ENCODE measurements at places on chromosomes 2 and 18.

DNA sequence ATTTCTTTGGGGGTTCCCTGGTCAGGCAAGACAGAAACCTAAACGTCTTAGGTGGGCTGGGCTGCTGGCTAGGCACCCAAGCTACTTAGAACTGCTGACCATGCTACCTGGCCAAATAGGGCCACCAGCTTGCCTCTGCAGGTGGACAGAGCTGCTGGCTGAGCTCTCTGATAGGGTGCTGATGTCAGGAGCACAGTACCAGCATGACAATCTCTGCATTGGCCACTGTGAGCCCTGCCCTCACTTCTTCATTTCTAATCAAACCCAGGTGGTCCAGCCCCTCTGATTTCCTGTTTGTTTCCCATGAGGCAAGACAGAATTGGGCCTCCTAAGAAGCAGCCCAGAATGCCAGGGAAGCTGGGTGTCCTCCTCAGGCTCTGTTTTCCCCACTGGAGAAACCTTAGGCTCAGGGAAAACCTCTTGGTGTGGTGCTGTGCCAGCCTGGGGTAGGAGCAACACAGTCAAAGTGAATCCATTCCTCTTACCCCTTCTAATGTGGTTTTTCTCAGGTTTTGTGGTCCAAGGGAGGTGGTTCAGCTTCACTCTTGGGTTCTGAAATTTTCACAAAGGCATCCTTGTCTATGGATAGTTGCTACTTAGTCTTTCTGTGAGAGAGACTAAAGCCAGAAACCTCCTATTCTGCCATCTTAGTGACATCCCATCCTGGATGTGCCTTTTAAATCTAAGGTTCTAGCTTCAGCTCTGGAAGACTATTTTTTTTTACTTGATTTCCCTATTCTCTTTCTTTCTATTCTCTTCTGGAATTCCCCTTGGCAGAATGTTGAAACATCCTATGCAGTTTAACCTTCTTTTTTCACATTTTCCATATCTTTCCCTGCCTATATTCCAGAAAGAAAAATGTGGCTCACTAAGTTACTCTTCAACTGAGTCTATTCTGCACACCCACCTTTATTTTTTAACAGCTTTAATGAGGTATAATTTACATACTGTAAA lies 15.2 kb downstream of the SP100 start:
- DNase-seq = no peak

DNA sequence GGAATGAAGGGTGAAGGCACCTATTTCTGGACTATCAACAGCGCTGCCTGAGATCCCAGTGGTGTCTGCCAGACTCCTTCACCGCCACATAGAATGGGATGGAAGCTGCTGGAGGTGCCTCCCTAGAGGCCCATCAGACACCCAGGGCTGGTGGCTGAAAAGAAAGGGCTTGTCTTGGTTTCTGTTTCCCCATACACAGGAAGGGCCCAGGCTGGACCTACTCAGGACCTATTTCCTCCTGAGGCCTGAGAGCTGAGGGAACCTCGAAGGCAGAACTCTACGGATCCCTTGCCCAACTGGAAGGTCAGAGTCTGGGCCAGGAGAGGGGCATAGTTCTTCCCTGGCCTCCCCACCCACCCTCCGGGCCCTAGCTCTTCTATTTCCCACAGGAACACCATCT lies 2.9 kb upstream of the CLEC4F start:
- no peak for DNase-seq

DNA sequence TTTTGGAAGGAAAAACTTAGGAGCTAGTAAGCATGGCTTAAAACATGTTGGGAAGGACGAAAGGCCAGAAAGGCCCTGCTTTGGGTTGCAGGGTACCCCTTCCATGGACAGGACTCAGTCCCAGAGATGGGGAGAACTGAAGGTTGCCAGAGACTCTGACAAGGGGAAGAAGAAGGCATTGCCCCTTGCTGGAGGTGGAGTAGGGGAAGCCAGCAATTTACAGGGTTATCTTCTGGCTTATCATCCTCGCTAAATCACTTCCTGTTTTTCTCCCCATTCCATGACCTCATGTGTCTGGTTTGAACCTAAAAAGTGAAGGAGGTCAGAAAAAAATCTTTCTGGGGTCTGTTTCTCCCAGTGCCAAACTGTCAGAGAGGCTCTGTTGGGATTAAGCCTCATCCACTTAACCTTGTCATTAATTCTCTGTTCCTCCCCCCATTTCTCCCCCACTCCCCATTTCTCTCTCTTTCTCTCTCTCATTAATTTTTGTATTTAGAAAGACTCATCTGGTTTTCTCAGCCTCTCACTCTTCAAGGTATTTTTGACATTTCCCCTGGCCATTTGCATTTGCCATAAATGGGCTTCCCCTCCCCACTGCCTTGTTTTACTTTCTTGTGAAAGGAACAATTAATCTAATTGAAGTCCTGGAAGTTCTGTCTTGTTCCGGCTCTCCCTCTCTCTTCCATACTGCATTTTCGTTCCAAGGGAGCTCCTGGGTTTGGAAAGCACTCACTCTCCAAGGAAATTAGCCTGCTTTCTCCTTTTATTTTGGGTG lies 17.4 kb downstream of the NRP2 start:
- no peak for DNase-seq

DNA sequence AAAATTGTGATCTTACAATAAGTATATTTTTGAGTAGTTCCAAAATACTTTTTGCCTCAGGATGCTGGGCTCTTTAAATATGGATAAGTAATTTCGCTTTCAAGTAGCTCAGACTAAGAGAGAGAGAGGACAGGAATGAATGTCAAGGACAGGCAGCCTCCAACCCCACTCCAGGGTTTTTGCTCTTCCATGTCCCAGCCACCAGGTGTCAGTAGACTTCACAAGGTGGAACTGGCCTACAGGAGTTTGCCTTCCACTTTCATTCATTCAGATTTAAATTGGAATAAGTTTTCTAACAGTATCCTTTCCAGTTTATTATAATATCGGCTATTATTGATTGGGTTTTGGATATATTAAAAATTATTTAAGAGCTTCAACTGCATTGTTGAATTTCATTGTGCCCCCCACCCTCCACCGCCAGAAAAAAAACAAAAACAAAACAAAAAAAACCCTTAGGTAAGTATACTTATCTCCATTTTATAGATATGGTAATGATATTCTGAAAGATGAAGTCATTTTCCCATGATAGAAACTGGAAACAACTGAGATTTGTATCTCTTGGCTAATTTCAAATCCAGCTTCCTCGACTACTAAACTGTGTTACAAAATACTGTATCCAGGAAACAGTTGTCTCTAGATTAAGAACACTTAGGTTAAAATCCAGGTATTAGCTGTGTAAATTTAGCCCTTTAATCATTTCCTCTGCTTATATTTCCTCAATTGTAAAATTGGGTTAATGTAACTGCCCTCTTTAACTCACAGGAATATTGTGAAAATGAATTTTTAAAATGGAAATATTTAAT lies 793.1 kb downstream of the ERBB4 start:
- DNase-seq = peak; percentile 61

- DNase-seq = no peak
These were observed 53.4 kb downstream of the FHOD3 start for GRCh38 chr18:36350839-36351469.
